ENCODE measurements at places on chromosomes 1 and 21.

DNA sequence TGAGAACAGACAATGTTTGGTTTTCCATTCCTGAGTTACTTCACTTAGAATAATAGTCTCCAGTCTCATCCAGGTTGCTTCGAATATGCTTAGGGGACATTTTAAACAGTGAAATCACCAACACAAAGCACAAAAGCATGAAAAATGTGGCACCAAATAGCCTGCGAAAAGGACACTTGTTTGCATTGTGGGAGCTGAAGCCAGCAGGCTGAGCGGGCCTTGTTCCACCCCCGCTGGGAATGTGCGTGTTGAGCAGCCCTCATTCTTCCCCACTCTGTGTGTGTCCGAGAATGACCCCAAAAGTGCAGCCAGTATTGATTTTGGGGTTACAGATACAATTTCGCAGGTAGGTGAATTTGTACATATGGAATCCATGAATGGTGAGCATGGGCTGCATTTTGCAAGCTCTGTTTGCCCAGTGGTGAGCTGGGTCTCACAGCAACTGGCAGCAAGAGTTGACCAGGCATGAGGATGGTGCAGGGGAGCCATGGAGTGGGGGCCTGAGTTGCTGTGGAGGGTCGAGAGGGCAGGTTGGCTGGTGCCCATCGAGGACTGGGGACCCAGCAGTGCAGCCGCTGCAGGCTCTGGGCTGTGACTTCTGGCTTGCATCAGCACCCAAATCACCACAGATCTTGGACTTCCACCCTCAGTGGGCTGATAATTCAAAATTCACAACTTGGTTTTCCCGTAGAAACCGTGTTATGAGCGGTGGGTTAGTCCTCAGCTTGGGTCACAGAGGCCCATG is 29.4 kb downstream of the NENF start:
- DNase-seq: no peak

GRCh38 chr1:101300916-101301315 is 64.1 kb downstream of the S1PR1 start:
- no peak for DNase-seq

- DNase-seq: no peak
These were observed 151.6 kb downstream of the SDCCAG8 start for GRCh38 chr1:243407284-243408018.

DNA sequence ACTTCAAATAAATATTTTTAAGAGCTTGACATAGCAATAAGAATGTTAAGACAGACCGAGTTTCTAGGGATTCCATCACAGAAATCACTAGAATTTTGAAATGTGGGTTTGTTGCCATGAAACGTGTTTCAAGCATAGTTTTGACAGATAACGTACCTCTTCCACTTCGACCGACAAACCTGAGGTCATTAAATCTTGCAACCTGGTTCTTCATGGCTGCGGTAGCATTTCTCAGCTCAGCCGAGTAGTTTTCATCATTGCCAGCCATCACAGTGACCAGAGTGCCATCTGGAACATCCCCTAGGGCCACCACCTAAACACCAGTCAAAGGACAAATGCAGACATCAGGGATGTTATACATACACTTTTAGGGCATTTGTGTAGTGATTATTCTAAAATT is 168.7 kb downstream of the RUNX1 start:
- DNase-seq: no peak

GRCh38 chr1:161838885-161839284 is 72.8 kb downstream of the ATF6 start:
- DNase-seq: no peak

DNA sequence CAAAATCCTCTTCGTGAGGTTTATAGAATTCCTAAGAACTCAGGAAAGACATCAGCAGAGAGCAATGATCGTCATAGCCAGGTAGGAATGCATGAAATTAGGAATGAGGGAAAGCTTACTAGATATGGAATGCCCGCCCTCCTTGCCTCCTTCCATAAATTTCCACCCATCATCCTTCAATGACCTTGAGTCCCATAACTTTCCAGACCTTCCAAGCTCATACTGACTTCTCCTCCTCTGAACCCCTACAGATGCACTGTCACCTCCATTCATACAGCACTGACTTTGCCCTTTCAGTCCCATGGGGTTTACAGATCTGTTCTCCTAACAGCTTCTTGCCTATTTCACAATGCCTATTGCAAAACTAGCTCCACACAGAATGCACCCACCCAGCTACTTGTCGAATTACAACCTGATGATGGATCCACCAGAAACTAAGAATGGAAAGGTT is 23.8 kb upstream of the PPP1R15B start:
- DNase-seq: no peak

- no peak for DNase-seq
These were observed 32.4 kb downstream of the KIF21B start for GRCh38 chr1:200991097-200991614.

DNA sequence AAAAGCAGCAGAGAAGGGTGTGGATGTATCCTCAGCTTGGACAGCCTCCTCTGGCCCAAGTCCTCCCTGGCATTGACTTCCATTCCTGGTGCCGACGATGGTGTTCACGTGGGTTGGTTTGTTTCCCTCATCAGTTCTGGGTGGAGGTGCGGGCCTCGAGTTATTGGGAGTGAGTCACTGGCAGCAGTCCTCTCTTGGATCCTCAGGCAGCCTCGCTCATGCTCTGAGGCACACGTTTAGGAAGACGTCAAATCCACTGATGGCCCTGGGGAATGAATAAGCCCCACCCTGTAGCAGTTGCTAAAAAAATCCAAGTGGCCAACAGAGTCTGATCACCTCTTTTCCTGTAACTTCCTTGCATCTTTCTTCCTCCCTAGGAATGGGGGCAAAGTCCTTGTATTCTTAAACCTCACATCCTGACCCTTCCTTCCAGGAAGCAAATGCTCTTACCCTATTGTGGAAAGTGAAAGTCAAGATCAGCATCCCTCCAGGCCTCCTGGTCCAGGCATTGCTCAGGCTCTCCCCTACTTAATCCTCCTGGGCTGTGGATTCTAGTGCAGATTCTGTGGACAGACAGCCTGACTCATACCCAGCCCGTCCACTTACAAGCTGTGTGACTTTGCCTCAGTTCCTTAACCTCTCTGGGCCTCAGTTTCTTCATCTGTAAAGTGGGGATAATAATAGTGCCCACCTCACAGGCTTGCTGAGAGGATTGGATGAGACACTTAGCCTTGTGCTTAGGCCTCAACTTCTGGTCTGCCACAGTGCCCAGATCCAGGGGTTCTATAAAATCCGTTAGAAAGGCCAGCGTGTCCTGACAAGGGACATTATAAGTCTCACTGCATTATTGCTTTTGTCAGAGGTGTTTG is 111.1 kb downstream of the TLR5 start:
- no peak for DNase-seq

DNA sequence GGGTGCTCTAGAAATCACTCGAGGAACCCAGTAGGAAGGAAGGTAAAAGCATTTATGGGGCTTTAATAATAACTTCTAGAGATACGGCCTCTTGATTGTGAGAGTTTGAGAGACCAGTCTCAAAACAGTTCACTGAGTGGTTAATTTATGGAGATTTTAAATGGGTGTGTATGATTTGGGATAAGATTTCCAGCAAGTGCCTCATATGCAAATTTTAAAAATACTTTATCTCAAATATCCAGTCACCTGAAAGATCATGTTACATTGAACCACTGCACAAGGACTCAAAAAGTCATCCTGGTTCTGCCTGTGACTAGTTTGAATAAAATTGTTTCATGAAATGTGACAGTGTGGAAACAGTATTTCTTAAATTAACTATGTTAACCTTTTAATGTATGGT is 64.5 kb downstream of the HUNK start:
- no peak for DNase-seq

DNA sequence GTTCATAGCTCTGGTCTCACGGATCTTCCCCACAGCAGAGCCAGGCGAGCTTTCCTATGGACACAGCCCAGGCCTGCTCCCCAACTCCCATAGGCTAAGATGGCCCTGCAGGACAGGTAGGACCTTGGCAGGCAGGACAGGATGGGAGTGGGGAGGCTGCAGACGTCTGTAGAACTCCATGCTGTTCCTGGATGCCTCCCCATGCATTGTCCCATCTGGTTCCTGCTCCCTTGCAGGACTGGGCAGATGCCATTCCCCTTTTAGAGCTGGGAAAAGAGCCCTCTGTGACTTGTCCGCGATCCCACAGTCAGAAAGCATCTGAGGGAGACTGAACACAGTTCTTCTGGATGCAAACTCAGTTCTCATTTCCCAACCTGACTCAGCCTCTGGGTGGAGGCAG is 71.9 kb upstream of the ATP5PO start:
- no peak for DNase-seq

DNA sequence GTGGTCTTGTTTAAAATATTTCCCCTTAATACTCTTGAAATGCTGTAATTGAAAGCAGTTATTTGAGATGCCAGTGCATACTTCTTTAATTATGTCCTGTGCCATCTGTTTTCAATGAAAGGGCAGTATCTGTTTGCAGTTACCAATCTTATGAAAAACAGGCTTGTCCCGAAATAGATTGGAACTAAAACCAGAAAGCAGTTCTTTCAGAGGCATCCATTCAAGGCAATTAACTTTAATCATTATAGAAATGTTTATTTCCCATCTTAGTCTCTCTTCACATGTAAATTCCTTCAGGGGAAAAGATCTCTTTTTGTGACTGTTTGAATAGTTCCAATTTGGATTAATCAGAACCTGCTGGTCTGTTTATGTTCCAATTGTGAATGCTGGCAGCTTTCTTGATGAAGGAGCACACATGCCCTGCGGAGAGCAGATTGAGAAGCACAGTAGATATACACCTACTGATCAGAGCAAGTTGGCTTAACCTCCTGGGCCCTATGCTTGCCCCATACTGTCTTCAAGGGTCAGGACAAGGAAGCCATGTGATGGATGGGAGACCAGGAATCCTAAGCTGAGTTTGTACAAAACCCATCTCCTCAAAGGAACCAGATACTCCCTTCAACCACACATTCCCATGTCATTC is 41.6 kb upstream of the MROH9 start:
- DNase-seq: no peak

- DNase-seq: peak; percentile 20
These were observed 20.1 kb downstream of the FAAP20 start for GRCh38 chr1:2174348-2175054.

- DNase-seq: no peak
These were observed 159.4 kb downstream of the RWDD3 start for GRCh38 chr1:95393434-95393833.

- DNase-seq: no peak
These were observed 24.9 kb downstream of the VAV3 start for GRCh38 chr1:107940017-107940577.

DNA sequence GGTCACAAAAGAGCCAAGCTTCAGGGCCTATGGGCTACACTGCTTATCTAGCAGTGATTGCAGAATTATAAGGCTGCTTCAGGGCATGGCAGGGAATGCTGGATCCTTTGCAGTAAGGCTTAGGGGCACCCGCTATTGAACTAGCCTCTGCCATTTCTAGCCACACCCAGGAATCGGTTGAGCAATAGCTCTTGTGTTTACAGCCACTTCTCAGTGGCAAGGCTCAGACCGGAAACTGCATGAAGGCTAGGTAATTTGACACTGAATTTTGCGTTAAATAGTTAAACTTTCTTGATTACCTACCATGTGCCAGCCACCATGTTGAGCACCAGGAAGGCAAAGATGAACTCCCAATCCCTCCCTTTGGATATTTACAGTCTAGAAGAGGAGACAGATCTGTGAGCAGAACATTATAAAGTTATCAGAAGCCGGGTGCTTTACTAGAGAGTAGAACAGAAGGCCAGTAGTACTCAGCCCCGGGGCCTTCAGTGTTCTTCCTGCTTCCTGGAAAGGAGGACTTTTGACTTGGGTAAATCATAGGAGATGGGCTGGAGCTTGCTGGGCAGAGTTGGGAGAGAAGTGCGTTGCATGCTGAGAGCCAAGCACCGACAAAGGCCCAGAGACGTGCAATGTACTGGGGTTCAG is 98.6 kb upstream of the LPGAT1 start:
- peak; percentile 86 for DNase-seq

DNA sequence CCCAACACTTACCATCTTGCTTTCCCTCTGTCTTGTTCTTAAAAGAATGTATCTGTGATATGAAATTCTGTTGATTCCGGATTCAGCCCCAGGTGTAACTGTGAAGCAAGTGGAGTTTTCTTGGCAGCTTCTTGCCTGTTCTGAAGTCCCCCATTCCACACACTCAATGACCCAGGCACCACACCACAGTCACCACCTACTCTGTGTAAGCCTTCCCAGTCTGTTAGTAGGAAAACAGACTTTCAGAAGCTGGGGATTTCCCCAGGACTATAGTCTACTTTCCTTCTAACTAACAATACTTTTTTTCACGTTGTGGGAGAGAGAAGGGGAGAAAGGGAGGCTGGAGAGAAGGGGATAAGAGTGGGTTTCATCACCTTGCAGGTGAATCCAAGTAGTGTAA is 299.1 kb upstream of the PROX1 start:
- no peak for DNase-seq

GRCh38 chr1:220761688-220762427 is 13.7 kb downstream of the MTARC2 start:
- no peak for DNase-seq

GRCh38 chr21:46347791-46348381 is 23.9 kb downstream of the PCNT start:
- DNase-seq: no peak

- no peak for DNase-seq
These were observed 458.0 kb upstream of the DEPDC1 start for GRCh38 chr1:68954841-68955240.

DNA sequence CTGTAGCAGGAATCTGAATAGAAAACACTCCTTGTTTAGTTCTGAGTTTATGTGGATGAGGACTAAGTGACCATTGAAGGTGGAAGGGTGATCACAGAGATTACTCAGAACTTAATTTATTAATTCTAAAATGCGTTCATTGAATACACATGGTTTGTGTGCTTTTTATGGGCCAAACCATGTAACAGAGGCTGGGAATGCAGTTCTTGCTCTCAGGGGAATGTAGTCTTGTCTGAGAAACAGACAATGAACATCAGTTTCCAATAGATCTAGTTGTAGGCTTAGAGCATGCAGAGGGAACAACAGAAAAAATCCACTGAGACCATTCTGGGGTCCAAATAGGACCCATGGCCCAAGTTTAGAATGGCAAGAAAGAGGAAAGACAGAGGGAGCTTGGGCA is 46.1 kb downstream of the ITSN1 start:
- DNase-seq: no peak

GRCh38 chr1:209876078-209876800 is 48.5 kb downstream of the UTP25 start:
- no peak for DNase-seq

DNA sequence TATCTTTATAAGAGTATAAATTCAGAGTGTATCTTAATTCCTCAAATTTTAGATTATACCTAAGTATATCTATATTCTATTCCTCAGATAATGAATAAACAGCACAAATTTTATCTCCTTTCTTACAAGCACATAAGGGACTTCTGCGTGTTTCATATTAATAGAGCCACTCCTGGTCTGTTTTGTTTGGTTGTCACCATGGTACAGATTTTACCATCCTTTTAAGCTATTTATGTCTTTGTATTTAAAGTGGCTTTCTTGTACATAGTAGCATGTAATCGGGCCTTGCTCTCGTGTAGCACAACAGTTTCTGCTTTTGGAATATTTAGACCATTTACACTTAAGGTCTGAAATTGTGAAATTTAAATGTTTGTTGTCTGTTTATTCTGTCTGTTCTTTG is 52.6 kb upstream of the SLC35A3 start:
- DNase-seq: no peak

Measured in erythroblast (primary cell).